ENCODE measurements at places on chromosomes 16 and 17. TPM values are rescaled to one million over a fixed set of nuclear protein-coding genes. Genes with fewer than 3 reads are reported as not detected.

Gene CTRB1
- total RNA-seq = not detected

Gene PHAF1
- 19.0 TPM for total RNA-seq

Gene IKZF3
- 39.8 TPM for total RNA-seq

Gene NPIPA3
- 1.8 TPM for total RNA-seq

Gene RNF227
- 4.5 TPM for total RNA-seq

Gene JUP
- total RNA-seq = 0.77 TPM

Gene KRTAP17-1
- total RNA-seq = not detected

Gene PABPN1L
- not detected for total RNA-seq

Gene HBQ1
- total RNA-seq = not detected

Gene ZNF205
- total RNA-seq = not detected

Gene C1QTNF8
- total RNA-seq = not detected

Gene TBC1D26
- not detected for total RNA-seq

Gene MRPL28
- total RNA-seq = 78.4 TPM

Gene TNRC6C
- total RNA-seq = 41.8 TPM

Gene HSD11B2
- not detected for total RNA-seq

Gene SEZ6
- not detected for total RNA-seq

Gene VAT1L
- not detected for total RNA-seq

Data from activated CD4-positive, alpha-beta T cell treated with anti-CD3 and anti-CD28 coated beads, Interleukin-2, amount 10 ng/mL, durations not matched to agents 7 days and 5 days (primary cell).